GM13977 (cell line): ENCODE measurements at places on chromosomes 5 and 9.

DNA sequence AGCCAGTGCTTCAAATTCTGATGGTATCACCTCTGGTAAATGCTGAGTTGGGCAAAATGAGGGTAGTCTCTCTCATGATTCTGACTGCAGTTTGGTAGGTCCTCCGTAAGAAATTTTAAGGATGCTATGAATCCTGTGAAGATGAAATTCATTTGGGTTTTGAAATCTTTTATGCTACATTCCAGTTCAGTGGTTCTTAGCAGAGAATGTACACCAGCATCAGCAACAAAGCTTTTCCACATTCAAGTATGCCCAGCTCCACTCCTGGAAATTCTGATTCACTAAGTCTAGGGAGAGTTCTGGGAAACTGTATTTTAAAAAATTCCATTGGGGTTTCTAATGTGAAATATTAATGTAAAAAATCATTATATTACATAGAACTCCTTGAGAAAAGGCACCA, 33.6 kb upstream of the ACOT12 start:
- no peak for DNase-seq

- DNase-seq = no peak
These were observed 68.5 kb downstream of the TMC1 start for GRCh38 chr9:72589667-72590521.

GRCh38 chr9:75161116-75161857, 73.0 kb downstream of the OSTF1 start:
- no peak for DNase-seq

DNA sequence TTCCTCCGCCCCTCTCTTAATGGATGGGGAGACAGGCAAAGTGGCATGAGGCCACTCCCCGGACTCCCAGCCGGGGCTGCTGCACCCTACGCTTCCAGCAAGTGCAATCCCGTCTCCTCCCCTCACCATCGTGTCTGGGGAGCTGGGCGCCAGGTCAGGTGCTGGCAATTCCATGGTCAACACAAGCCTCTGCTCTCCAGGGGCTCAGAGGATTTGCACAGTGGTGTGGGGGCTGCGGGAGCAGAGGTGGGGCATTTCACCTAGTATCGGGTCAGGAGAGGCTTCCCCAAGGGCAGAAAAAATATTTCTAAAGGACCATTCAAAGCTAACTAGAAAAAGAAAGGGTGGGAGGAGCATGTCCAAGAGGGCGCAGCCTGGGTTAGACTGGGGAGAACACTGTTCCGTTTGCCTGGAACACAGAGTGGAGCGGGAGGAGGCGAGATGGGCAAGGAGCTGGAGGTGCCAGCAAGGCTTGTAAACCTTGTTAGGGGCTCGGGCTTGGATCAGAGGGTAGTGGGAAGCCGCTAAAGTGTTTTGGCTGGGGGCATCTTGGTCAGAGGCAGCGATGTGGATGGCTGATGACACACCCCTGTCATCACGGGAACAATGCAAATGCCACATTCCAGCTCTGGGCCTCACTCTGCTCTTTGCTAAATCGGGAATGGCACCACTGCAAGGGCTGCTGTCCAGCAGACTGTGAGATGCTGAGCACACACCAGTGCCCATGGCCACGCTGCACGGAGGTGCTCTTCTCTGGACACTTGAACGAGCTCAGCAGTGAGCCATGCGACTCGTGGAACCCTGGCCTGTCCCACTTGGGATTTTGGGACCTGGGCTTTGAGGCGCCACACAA, 191.7 kb downstream of the CDK5RAP2 start:
- no peak for DNase-seq

DNA sequence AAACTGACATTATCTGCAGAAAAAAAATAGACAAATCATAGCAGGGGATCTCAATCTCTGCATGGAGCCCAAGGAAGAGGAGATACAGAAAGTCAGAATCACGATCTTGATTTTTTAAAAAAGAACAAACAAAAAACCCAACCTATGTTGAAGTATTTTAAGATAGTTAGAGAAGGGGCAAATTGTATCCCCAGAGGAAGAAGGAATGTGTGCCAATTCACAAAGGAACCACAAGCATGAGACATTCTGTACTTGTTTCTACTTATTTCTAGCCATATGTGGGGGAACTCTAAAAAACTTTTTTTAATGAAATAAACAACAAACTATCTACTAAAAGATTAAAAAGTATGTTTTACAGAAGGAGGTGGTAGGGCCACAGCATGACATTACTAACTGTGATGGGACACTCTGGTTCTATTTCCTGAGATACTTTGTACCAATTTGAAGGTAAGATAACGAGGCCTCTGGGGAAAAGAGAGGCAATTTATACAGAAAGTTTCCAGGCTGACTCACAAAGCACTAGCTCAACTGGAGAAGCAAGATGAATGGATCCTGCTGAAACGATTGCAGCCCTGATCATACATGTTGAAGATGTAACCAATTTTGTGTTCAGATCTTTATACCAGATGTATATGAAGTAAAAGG, 22.5 kb downstream of the RANBP3L start:
- DNase-seq = no peak

DNA sequence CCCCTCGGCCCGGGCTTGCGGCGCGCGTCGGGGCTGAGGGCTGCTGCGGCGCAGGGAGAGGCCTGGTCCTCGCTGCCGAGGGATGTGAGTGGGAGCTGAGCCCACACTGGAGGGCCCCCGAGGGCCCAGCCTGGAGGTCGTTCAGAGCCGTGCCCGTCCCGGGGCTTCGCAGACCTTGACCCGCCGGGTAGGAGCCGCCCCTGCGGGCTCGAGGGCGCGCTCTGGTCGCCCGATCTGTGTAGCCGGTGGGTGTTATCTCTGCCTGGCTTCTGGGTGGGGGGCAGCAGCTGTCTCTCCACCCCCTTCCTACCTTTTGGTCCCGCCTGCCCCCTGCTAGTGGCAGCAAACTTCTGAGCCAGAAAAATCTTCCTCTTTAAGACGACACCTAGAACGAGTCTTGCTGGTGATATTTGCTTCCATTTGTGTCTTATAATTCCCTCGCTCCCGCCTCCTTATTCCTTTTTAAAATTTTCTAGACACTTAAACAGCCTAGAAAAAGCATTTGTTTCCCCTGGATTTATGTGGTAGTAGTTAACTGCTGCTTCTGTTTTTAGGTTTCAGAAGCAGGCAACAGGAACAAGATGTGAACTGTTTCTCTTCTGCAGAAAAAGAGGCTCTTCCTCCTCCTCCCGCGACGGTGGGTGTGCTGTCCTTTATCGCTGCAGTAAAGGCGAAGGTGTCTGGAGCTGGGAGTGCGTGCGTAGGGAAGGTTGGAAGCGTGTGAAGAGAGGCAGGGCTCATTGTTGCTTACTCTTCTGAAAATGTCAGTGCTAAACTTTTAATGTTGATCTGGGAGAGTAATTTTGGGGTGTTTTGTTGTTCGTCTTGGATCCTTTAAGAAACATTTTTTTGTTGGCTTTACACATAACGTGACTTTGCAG, 554 bp downstream of the JAK2 start:
- DNase-seq = no peak
